Cerebellar nuclear complex (tissue), 1 donor: ENCODE measurements at places on chromosomes 1 and 21.

DNA sequence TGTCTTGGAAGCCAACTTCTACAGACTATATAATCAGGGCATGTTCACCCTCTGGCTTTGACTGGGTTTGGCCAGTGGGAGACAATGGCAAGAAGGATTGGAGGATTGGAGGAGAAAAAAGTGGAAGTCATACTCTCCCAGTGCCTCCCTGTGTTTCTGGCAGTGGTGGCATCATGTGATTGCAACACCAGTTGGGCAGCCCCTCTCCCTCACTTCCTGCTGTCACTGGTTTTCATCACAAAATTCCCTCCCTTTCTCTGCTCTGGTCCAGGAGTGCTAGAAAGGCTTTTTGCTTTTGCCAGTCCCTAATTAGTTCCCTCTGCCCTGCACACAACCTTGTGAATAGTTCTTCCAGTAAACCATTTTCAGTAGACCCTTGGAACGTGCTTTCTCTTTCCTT is 3.7 kb upstream of the QSOX1 start:
- DNase-seq = no peak

- DNase-seq = no peak
Measured at GRCh38 chr1:70051926-70052325, 153.5 kb downstream of the LRRC40 start.

GRCh38 chr1:39255222-39255621 is 50.7 kb downstream of the MACF1 start:
- no peak for DNase-seq

- no peak for DNase-seq
Measured at GRCh38 chr1:103513711-103514110, 11.8 kb upstream of the RNPC3 start.

DNA sequence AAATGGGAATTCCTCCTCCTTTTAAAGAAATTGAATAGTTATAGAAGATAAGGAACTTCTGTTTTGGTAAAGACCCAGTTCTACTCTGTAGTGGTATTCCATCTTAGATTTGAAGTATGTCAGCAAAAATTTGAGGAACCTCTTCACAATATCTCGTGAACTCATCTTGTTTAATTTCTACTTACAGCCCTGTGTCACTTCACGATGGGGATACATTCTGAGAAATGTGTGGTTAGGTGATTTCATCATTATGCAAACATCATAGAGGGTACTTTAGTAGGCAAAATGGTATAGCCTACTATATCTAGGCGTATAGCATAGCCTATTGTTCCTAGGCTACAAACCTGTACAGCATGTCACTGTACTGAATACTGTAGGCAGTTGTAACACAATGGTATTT is 36.0 kb downstream of the ALG6 start:
- no peak for DNase-seq
